ENCODE measurements at places on chromosomes 2 and 18.

DNA sequence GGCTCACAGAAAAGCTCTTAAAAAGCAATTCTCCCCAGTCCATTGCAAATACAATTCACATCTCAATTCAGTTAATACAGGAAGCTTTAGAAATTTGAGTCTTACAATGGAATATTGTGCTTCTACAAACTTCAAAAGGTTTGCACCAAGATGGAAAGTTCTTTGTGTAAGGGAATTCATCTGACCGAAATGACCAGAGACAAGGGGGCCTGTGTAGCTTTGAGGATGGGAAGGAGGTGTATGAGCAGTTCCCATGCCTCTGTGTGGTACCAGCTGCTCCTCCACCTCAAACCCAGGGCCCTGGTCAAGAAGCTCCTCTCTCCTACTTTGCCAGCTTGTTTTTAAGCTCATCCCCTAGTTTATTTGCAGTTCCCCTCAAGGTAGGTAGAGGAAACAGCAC is 312.8 kb upstream of the PKDCC start:
- no peak for DNase-seq

DNA sequence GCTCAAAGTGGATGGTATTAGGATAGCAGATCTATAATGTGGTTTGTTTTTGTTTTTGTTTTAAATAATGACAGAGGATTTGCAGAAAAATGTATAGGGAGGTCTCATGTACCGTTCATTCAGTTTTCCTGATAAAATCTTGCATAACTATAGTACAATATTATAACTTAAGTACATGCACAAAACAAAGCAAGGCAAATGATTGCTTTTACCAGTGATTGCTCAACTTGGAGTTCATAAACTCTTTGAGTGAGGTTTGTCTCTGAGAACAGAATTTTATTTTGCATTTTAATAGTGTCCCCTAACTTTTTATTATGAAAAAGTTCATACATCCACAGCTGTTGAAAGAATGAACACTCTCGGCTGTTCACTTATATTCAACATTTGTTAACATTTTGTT is 96.6 kb downstream of the MAP4K4 start:
- no peak for DNase-seq

- DNase-seq = no peak
Measured at GRCh38 chr2:186696290-186696689, 2.4 kb downstream of the FAM171B start.

- DNase-seq = no peak
Measured at GRCh38 chr2:42769583-42770287, 5.8 kb upstream of the OXER1 start.

- DNase-seq = no peak
Measured at GRCh38 chr2:3759761-3760160, 56.4 kb downstream of the DCDC2C start.

DNA sequence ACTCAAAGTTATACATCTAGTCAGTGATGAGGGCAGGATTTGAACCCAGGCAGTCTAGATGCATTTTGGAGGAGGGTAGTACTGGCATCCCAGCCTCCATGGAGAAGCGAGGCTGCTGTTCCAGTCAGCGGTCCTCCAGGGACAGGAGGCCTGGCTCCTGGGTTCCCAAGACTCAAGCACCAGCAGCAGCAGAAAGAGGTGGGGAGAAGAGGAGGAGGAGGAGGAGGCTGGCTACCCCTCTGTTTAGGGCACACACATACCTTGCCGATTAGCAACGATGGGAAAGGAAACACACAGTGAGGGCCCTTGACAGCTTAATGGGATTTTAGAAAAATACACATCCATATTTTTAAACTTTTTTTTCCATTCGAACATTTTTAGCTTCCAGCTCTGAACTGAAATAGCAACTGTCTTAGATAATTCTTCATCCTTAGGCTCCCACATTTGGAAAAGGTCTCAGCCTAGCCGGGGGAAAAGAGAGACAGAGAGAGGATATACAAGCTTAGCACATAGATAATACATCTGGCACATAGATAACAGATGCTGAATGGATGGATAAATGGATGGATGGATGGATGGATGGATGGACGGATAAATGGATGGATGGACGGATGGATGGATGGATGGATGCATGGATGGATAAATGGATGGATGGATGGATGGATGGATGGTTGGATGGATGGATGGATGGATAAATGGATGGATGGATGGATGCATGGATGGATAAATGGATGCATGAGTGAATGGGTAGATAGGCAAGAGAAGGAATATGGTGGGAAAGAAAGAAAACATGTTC is 87.9 kb downstream of the LBH start:
- no peak for DNase-seq

DNA sequence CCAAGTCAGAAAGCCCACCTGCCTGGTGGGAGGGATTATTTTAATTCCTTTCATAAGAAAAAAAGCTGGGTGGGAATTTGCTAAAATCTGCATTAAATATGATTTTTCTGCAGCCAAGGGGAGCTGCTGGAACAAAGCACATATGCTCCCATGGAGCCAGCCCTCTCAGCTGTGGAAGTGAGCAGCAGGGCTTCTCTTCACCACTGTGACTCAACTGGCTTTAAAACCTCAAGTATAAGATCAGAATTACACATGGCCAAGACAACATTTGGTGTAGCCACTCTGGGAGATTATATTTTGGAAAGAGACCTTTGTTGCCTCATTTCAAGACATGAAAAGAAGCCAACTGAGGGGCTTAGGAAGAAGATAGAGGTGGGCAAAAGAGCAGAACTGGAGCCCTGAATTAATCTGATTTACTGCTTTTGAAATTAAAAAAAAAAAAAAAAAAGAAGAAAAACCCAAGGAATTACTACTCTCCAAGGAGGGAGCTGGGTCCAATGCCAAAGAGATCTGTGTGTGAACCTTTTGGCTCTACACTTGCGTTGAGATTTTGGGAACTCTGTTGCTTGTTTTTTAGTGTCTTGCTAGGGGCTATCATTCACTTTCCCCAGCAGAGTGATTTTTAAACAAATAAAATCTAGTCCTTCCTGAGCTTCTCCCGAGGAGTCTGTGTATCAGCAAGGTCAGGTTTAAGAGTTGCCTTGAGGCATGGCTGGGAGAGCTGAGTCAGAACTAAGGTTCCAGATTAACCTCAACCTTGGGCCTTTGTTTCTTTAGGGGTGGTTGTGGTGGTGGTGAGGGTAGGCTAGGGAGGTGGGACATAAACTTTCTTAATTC is 6.0 kb downstream of the LHCGR start:
- DNase-seq = no peak

- no peak for DNase-seq
Measured at GRCh38 chr2:72924353-72925240, 7.3 kb downstream of the EMX1 start.

DNA sequence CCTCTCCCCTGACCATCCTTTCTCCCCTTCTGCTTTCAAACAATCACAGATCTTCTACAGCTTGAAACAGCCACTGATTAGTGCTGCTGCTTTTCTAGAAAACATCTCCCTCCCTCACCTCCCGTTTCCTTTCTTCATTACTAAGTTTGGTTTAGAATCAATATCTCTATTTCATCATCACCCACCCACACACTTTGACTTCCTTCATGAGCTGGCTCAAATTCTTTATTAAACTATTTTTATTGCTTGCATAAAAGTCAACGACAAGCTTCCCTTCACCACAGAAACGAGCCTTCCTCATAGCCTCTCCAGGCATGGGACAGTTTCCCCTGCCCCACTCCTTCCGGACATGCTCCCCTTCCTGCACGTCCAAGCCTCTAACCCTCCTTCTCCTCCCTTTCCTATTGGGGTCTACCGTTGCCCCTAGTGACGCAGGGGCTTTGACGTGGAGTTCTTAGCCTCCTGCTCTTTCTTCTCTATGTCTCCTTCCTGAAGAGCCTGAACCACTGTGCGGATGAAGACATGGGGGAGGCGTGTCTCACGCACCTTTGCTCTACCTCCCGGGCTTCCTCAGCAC is 172.0 kb downstream of the AFF3 start:
- DNase-seq = no peak

DNA sequence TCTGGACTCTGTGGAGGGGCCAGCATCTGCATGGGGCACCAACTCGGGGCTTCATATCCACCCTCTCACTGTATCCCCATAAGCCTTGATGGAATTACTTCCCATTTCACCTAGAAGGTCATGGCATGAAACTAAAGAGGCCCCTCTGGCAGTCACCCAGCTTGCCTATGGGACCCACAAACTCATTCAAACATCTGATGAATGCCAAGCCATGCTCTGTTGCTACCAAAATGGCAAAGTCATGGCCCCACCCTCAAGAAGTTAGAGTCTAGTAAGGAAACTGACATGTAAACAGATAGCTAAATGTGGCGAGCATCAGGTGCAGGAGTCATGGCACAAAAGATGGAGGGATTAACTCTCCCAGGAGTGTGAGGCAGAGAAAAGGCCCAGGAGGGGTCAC is 14.5 kb downstream of the CYB5A start:
- DNase-seq = no peak

GRCh38 chr18:12879840-12880540 is 4.0 kb downstream of the PTPN2 start:
- DNase-seq = no peak

DNA sequence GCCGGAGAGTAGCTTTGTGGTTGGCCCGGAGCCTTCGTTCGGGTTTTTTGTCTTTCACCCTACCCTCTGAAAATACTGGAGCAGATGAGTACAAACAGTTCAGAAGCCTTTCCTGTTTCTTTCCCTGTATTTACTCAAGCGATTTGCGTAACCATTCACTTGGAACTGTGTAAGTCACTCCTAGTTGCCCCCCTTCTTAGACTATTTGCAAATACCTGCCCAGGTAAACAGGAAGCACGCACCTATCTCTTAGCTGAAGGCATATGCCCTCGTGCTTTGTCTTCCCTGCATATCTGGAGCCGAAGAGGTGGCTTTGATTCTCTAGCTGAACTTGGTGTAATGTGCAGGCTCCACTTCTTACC is 1.4 kb downstream of the KCNS3 start:
- DNase-seq = no peak

DNA sequence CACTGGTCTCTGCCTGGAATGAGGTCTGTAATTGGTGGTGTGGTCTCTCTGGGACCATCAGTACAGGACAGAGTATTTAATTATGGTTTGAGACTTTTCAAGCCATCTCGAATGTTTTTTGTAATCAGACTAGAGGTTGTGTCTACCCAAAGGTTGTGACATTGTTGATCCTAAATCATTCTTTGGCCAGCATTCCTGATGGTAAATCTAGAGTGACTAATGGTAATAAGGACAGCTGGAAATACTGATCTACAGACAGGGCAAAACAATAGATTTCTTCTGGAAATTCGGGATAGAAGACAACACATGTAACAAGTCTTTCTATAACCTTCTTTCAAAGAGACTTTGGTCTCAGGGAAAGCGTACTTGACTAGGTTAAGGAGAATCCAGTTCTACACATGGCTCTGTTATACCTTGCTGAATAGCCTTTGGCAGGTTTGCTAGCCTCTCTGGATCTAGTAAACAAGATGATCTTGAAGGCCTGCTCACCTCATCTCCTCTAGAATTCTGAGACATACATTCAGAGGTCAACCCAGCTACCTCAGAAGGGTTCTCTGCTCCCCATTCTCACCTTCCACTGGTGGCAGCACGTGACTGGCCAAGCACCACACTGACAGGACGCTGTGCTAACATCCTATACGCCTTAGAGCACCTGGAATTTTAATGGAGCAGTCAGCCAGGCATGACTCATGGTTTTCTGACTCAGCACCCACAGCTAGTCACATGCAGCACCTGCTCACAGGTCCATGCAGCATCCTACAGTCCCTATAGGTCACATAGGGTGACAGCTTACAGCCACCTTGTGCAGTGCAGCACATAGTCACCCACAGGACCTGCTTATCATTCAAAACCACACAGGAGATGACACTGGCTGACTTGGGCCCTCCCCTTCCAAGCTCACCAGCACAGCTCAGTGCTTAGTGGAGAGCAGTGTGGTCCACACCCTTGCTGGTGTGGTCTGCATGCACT is 12.2 kb downstream of the PLB1 start:
- peak; percentile 30 for DNase-seq

GRCh38 chr2:33216508-33217182 is 259.8 kb upstream of the RASGRP3 start:
- no peak for DNase-seq

- peak; percentile 6 for DNase-seq
Measured at GRCh38 chr2:144240656-144241339, 279.1 kb downstream of the ZEB2 start.

- no peak for DNase-seq
Measured at GRCh38 chr2:60313470-60314172, 239.8 kb downstream of the BCL11A start.

DNA sequence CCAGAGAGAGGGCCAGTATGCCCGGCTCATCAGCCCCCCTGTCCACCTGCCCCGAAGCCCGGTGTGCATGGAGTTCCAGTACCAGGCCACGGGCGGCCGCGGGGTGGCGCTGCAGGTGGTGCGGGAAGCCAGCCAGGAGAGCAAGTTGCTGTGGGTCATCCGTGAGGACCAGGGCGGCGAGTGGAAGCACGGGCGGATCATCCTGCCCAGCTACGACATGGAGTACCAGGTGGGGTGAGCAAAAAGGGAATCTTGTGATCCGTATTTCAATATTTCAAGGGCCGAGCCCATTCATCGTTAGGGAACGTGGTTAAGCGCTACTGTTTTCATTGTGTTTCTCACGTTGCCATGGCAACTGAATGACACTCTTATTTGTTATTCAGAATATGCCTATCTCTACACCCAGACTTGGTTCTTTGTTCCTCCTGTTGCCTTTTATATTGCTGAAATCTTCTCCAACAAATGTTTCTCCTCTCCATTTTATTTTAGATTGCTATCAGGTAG is 81.5 kb downstream of the NRP2 start:
- no peak for DNase-seq

DNA sequence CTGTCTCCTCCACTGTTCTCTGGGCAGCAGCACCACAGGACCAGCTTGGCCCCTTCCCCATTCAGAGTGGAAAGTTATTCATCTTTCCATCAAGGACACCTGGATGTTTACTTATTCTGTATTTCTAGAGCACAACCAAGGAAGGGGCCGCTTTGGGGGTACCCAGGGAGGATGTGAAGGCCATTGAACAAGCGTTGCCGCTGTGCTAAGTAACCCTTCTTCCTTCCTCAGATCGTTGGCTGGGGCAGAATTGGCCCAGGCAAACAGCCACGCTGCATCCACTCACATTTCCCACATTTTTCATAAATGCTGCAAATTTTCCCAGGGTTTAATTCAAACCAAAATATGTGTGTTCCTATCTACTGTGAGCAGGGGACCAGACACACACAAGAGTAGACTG is 76.2 kb upstream of the NPAS2 start:
- no peak for DNase-seq

GRCh38 chr2:203814661-203815540 is 52.7 kb upstream of the CTLA4 start:
- peak; percentile 61 for DNase-seq

DNA sequence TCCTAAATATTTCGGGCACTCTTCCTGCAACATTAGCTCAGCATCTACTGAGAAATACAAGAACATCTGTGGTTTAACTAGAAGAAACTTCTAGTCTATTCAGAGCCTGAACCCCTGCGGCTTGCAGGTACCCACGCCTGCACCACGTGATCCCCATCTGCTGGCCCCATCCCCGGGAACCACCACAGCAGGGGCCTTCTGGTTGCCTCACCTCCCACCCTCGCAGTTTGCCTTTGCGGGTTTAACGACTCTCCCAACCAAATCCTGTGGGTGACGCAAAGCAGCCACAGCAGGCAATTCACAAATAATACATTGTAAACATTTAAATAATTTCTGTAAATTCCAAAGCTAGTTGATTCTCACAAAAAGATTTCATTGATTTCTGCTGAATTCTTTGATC is 90.2 kb upstream of the TMEM18 start:
- no peak for DNase-seq

- DNase-seq = no peak
Measured at GRCh38 chr2:239460780-239461179, 60.0 kb upstream of the HDAC4 start.

- no peak for DNase-seq
Measured at GRCh38 chr2:202632682-202633290, 2.0 kb upstream of the FAM117B start.

GRCh38 chr2:219713110-219713509 is 85.7 kb downstream of the SLC4A3 start:
- DNase-seq = no peak
